ENCODE measurements at places on chromosomes 4 and X.

- peak; percentile 41 for DNase-seq
These were observed 1.8 kb downstream of the ABCD1 start for GRCh38 chrX:153726286-153727122.

- no peak for DNase-seq
These were observed 1502.1 kb upstream of the ADGRL3 start for GRCh38 chr4:59698041-59698440.

DNA sequence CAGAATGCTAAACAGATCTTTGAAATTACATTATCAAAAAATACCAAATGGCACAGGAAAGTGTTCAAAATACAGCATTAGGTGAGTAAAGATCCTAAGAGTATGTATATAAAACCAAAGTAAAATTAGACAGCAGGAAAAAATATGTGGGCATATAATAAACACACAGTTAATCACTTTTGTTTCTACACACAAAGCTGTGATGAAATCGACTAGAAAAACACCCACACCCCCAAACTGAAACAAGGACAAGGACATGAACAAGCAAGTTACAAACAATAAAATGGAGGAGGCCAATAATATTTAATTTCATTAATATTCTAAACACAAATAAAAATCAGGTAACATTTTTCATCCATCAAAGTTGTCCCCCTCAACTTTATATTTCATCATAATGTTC is 143.2 kb downstream of the FRYL start:
- DNase-seq, result no peak

DNA sequence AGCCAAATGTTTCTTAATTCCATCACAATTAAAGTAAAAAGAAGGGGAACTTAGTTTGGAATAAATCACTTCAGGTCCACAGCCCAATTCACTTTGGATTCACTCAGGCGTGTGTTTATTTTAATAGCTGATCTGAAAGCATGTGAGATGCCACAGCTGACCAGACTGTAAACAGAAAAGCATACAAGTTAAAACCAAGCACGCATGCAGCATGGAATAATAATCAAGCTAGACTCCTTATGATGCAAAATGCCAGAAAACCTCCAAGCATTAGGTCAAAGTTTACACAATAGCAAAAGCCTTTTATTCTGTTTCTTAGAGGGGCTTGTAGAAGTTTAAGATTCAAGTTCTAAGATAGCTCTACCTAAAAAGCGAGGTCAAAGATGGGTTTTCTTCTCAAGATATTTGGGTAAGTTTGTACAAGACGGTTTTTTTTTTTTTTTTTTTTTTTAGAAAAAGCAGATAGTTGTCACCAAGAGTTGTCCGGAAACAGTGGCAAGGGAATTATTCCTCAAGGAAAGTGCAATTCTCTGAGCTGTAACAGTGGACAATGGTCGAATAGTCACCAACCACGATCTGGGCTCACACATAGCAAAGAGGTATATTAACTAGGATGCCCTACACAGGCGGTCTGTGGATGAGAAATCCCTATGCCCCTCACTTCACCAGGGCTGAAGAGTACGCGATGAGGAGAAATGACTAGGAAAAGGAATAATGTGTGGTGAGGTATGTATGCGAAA is 763 bp upstream of the PRRG1 start:
- no peak for DNase-seq

- DNase-seq, result no peak
These were observed 85.1 kb downstream of the PDK3 start for GRCh38 chrX:24550166-24550565.

GRCh38 chr4:141647966-141648365 is 11.6 kb downstream of the IL15 start:
- DNase-seq, result no peak

GRCh38 chr4:25915353-25915705 is 1.3 kb downstream of the SMIM20 start:
- no peak for DNase-seq

DNA sequence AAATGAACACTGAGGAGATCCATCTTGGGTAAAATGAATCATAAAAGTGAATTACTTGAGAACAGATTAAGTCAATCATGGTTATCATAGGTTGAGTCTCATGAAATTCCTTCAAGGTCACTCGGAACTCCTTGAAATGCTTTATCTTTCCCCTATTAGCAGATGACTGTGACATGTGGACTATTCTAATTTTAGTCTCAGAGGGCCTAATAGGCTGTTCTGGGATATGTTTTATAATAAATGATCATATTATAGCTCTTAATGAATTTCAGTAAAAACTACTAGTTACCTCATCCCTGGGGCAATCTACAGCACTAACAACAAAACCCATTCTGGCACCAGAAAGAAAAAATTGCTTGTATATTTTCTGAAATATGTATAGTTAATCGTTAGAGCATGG is 44.7 kb downstream of the SPATA4 start:
- no peak for DNase-seq

Measured in CD4-positive, alpha-beta T cell treated with Interleukin-15 for 4 hours (primary cell).